ENCODE measurements at places on chromosomes 3 and 15.

DNA sequence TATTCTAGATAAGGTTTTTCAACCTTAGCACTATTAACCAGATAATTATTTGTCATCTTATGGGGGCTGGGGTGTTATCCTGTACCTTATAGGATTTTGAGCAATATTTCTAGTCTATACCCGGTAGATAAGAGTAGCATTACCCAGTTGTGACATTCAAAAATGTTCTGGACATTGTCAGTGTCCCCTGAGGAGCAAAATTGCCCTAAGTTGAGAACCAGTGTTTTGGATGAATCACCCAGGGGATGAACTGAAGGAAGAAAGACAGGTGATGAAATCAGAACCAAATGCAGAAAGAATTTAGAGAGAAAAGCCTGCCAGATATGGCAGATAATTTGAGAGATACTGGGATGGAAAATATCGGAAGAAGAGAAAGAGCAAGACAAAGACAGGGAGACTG lies 58.2 kb downstream of the KCNH8 start:
- DNase-seq = no peak

DNA sequence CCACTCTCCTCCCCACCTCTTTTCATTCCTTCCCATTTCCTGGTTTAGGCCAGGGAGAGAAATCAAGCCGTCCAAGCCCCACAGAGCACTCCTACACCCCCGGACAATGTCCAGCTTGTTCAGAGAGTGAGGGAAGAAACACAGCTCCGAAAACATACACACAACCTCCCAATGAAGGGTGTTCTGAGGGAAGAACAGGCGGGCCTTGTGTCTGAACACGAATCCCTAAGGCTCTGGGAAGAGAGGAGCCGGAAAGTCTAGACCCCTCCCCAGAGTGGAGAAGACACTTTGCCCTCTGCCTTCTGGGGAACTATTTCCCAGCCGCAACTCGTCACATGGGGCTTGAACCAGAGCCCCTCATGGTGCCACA lies 30.5 kb downstream of the ACAN start:
- DNase-seq = no peak

DNA sequence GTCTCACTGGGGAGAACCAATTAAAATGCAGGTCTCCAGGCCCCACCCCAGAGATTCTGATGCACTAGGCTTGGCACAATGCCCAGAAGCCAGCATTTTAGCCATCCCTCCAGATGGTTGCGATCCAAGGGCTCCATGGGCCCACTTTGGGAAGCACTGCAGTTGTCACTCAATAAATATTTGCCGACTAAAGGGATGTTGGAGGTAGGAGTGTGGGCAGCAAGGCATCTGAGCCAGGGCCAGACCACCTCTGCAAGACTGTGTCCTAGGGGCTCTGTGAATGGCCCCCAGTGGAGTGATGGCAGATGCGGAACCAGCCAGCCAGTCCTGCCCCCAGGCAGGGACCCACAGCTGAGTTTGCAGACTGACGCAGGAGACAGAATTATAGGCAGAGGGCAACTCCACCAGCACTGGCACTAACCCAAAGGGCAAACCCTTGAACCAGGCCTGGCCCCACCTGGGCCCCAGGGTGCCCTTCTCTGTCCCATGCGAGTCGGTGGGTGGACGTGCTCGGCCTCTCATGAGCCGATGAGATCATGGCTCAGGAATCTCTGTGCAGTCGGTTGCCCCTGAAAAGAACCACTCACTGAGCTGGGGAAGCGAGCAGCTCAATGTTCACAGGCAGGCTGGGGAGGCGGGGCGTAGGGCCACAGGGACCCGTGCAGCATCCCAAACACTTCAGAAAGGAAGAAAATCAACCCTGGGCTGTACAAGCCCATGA lies 49.7 kb downstream of the SEMA5B start:
- no peak for DNase-seq

DNA sequence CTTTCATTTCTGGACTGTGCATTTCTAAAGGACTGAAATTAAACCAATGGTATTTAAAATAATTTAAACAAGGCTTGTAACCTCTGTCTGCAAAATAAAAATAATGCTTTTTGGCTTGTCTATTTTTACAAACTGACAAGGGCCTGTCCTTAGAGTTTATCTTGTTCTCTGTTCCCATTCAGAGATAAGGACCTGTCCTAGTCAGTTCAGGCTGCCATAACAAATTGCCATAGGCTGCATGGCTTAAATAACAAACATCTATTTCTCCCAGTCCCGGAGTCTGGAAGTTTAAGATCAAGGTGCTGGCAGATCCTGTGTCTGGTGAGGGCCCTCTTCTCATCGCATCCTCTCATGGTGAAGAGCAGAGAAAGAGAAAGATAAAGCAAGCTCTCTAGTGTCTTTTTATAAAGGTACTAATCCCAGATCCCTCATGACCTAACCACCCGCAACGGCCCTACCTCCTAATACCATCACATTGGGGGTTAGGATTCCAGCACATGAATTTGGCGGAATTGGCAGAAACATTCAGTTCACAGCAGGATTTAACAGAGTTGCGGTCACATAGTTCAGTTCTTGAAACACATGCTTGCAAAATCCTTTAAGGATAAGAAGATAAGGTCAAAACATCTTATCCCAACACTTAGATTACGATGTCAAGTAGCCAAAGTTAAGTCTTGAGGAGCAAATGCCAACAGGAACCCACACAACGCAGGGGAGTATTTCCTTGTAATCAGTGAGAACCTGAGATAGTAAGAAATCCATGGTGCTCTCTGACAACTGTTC lies 17.8 kb downstream of the KBTBD8 start:
- no peak for DNase-seq

- DNase-seq = no peak
These were observed 115.9 kb downstream of the NEK11 start for GRCh38 chr3:131142580-131142979.

DNA sequence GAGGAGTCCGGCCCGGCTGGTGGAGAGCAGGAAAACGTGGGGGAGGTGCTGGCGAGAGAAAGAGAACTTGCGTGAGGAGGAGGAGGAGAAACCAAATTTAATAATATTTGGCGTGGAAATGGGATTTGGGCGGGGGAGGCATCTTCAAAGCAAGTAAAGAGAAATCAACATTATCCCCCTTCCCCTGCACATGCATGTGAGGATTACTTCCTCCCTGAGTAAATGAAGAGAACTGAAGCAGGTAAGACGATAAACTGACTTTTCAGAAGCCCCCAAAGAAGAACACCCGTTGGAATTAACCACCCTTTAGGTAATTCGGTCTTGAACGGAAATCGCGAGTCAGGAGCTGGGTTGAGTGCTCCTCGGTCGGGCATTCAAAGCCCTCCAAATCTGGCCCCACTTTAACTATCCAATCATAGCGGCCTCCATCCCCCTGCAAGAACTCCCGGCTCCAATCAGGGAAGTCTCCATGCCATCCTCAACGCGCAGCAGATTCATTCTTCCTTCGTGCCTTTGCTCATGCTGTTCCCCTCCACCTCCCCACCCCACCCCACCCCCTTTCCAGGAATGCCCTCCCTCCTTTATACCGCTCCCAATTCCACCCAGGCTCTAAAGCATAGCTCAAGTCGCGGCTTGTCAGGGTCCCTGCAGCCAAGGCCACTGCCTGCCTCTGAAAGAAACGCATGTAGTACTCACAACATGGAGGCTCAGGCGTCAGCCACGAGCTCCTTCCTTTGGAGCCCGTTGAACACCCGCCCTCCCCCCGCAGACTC lies 545 bp upstream of the RFX7 start:
- no peak for DNase-seq

All from MM.1S (cell line).